Activated effector memory CD4-positive, alpha-beta T cell treated with Interleukin-2 at 50 U/mL for 16 hours (primary cell): ENCODE measurements at places on chromosomes 11 and 22.

DNA sequence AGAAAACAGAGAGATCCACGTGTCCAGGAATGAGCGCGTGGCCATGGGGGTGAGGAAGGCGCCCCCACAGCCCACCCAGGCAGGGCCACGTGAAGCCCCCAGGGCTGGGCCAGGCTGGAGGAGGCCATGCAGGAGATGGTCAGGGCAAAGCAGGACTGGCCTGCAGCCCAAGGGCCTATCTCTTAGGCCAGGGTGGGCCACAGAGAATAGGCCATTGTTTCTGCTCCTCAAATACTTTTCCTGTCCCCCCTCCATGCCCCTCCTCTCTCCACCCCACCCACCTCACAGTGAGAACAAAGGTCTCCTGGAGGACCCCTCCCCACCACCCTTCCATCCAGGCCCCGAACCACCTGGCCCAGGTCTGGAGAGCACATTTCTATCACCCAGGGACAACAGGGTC is 8.3 kb upstream of the CDC42EP1 start:
- DNase-seq = no peak

DNA sequence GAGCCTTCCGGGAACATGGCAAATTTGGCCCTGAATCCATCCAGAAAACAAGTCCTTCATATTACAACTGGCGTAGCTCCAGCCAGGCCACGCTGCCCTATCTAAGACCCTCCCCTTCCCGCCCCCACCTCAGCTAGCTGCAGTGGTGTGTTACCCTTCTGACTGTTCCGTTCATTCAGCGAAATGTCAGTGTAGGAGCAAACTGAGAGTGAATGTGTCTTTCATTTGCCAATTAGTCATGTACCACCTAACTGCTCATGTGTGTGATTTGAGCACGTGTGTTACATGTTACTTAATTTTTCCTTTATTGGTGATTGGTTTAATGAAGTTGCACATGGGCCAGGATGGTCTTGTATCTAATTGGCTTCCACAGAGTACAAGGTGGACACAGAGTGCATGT is 34.8 kb upstream of the POU2AF1 start:
- DNase-seq = no peak

GRCh38 chr22:42793848-42794405 is 63.1 kb downstream of the ARFGAP3 start:
- DNase-seq = no peak

- DNase-seq = no peak
Measured at GRCh38 chr22:39352306-39352891, 2.6 kb downstream of the SYNGR1 start.

GRCh38 chr11:35558513-35558912 is 33.1 kb upstream of the PAMR1 start:
- no peak for DNase-seq

- DNase-seq = no peak
Measured at GRCh38 chr11:95655536-95655935, 134.0 kb downstream of the FAM76B start.

GRCh38 chr11:108599978-108600377 is 6.4 kb upstream of the EXPH5 start:
- DNase-seq = no peak

- no peak for DNase-seq
Measured at GRCh38 chr22:20776624-20777405, 2.9 kb downstream of the SERPIND1 start.

- no peak for DNase-seq
Measured at GRCh38 chr22:32203181-32204039, 1.5 kb downstream of the RFPL2 start.

DNA sequence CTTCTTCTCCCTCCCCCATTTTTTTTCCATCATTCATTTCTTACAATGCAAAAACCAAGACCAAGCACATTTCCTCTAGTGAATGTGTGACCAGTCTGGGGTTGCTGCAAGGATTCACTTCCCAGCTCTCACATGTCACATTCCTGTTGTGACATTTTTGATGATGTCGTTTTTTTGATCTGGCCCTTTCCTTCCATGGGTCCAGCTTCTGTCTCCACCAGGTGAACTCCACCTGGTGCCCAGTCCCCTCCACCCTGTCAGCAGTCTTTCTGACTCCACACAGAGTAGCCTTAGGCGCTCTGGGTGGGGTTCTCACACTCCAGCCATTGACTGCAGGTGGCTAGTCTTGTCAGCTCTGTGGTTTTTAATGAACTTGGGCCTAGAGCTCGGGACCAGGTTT is 15.6 kb downstream of the PANX1 start:
- DNase-seq = no peak

DNA sequence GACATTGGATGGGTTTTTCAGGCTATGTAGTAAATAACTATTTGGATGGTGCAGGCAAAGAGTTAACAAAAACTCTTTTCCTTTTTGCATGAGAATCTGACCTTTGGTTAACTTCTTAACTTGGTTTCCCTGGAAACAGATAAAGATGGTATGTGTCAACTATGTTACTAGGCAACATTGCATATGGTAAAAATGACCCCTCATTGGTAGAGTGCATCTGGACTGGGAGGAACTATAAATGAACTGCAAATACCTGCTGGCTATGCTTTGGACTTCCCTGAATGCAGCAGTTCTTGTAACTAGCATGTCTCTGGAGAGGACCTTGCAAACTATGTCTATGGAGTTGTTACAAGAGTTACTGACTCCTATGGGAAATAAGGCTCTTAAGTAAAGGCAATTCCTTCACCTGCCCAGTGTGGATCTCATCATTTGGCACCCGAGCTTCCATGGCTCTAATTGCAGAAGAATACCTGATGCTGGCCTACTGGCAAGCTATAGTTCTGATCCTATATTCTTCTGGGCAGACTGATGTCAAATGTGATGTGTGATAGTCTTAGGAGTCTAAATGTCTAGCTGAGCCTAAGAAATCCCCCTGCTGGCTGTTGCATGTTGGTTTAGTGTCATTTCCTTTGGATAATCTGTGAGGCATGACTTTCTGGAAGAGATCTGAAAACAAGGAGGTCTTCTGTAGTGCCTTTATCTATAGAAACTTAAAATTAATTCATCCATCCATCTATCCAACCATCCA is 126.7 kb upstream of the MTMR2 start:
- no peak for DNase-seq

- no peak for DNase-seq
Measured at GRCh38 chr11:102783016-102783415, 2.6 kb upstream of the MMP10 start.

DNA sequence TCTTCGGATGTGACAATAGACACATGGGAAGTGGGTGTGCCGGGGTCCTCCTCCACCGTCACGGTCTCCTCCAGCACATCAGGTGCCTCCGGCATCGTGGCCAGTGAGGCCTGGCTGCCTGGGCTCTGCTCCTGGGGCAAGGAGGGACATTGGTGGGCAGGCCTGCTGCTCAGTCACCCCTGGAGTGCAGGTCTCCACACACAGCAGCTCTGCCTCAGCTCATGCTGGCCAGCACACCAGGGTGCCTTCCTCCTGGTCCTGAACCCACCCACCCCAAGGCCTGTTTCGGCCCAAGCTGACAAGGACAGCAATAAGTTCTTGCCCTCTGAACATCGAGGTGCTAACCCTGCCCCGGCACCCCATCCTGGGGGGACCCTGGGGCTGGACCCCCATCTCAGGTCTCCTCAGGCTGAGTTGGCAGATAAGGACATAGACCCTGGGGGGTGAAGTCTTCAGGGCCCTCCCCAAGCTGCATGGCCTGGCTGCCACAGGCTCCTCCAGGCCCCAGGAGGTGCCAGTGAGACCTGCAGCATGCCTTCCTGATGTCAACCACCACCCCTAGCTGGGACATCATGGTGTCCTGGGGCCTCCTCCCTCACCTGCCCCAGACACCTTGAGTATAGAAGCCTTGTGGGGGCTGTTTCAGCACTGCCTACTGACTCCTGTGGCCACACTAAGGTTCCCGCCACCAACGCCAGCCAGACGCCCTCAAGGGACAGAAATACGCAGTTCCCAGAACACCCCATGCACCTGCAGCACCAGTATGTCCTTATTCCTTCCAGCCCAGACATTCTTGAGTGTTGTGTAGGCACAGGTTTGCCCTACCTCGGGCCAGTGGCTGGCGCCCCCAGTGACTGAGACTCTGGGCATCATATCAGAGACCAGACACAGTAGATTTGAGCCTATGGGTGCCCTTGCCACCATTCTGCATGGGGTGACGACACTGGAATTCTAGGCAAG is 34.4 kb downstream of the ARVCF start:
- no peak for DNase-seq

DNA sequence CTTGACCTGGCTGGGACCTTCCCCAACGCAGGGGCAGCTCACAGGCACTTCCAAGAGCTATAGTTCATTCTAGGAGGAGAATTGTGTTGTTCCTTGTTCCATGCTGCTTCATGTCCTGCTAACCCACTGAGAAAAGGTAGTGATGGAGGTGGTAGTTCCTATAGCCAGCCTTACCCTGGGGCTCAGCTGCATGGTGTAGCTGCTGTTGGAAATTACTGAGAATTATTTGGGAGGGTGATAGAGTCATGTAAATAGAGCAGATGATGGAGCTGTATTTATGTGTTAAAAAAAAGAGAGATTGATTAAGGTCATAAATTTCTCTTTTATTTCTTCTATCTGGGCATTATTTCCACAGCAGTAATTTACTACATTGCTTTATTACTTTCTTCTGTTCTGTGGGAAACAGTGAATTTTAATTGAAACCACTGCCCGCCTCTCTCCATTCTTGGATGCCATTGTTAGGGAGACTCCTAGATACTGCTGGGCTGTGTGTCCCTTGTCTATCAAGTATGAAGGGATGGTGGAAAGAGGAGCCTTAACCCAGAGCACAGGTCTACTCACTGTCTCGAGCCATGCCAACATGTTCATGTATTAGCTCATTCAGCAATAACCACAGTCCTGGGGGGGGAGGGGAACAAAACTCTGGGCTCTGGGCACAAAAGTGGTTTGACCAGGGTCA is 309.2 kb downstream of the FAT3 start:
- DNase-seq = no peak

GRCh38 chr11:41943656-41944055 is 484.2 kb upstream of the LRRC4C start:
- no peak for DNase-seq

GRCh38 chr22:38318792-38319773 is 1.9 kb upstream of the CSNK1E start:
- DNase-seq = no peak

DNA sequence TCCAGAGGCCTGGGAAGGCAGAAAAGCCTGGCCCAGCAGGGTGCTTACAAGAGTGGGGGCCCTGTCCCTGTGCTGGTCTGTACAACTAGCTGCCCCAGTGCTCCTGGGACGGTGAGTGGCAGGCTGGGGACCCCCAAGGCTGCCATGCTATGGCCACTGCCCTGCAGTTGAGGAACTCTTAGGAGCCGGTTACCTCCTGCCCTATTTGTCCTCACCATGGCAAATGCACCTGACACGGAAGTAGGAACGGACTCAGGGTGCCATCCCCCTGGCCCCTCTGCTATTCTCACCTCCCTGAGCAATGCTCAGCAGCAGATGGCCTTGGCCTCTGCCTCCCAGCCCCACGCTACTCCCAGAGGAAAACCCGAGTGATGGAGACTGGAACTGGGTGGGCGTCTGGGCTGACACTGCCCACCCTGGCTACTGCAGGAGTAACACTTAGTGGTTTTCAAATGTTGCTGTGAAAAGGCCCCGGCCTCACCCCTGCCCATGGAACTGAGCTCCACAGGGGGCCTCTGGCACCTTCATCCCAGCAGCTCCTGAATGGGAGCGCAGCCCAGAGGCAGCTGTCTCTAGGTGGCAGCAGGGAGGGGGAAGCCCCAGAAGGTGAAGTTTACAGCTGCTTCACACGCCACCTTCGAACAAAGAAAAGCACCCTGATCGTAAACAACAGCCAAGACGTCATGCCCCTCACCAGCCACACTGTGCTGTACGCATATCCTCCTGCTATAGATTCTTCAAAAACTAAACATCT is 105.3 kb downstream of the CTTN start:
- no peak for DNase-seq

GRCh38 chr11:12631651-12632050 is 42.6 kb upstream of the TEAD1 start:
- no peak for DNase-seq

DNA sequence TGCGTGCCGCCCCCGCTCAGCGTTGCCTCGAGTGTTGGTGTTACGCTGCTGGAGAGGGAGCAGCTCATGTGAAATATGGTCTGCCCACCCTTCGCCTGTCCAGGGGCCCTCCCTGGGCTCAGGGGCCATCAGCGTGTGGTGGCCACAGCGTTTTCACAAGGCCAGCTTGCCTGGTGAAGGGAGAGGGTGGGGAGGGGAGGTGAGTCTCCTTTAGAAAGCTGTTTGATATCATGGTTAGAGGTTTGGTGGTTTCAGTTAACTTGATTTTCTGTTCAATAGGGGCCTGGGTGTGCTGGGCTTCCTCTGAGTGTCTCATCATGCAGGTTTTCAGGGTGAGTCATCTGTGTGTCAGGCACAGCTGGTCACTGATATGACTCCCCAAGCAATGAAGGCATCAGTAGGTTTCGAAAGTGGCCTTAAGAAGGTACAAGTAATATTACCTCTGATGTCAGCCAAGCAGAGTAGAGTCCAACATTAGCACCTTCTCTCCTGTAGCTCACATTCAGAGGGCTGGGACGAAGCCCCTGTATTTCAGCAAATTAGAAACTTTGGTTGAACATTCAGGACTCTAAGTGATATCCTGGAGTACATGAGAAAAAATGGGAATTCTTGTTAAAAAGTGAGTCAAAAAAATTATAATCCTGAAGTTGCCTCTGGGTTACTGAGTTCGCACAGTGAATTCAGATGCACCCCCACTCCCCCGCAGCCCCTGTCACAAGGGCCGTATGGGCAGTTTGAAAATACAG is 172.5 kb downstream of the TBC1D22A start:
- DNase-seq = no peak

DNA sequence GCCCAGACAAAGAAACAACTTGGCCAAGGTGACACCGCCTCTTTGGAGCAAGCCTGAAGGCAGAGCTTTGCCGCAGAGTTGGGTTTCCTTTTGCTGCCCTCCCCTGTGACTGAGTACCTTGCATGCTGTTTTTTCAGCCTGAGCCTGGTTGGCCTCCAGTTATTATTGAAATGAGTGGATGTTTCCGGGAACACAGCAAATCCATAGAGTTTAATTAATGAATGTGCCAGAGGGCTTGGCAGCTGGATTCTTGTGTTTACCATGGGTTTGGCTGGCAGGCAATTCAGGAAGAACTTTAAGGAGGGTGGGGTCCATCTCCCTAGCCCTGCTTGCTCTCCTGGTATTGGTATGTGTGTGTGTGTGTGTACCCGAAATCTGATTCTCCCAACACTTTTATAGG is 65.6 kb upstream of the CRYBB3 start:
- DNase-seq = no peak

- no peak for DNase-seq
Measured at GRCh38 chr11:36300650-36301049, 4.6 kb downstream of the PRR5L start.

GRCh38 chr22:47369020-47369419 is 606.6 kb downstream of the TBC1D22A start:
- DNase-seq = no peak
